ENCODE measurements at places on chromosomes 2 and 18. TPM values are rescaled to one million over a fixed set of nuclear protein-coding genes. Genes with fewer than 3 reads are reported as not detected.

The PTPRN gene
- total RNA-seq = not detected

The IL18R1 gene
- total RNA-seq = 4.5 TPM

The HRH4 gene
- 0.30 TPM for total RNA-seq

The GPR35 gene
- total RNA-seq = 0.99 TPM

The COLEC12 gene
- 58.1 TPM for total RNA-seq
